ENCODE measurements at places on chromosomes 13 and 19. TPM values are rescaled to one million over a fixed set of nuclear protein-coding genes. Genes with fewer than 3 reads are reported as not detected.

- no peaks in the 10 kb centered on the region for H3K4me1 ChIP-seq
- no peak overlapping the region for H3K27ac ChIP-seq
- H3K4me3 ChIP-seq, result no peak overlapping the region
- DNase-seq, result no peak
- no peaks in the 10 kb centered on the region for H3K27me3 ChIP-seq
Observed at GRCh38 chr13:45590066-45590465, 25.5 kb downstream of the ERICH6B start.

GRCh38 chr19:31100981-31101380 is 248.3 kb downstream of the TSHZ3 start:
- H3K4me3 ChIP-seq, result no peak overlapping the region
- no peak for DNase-seq
- no peaks in the 10 kb centered on the region for H3K27me3 ChIP-seq
- H3K36me3 ChIP-seq, result no peaks in the 10 kb centered on the region
- no peaks in the 10 kb centered on the region for H3K4me1 ChIP-seq

DNA sequence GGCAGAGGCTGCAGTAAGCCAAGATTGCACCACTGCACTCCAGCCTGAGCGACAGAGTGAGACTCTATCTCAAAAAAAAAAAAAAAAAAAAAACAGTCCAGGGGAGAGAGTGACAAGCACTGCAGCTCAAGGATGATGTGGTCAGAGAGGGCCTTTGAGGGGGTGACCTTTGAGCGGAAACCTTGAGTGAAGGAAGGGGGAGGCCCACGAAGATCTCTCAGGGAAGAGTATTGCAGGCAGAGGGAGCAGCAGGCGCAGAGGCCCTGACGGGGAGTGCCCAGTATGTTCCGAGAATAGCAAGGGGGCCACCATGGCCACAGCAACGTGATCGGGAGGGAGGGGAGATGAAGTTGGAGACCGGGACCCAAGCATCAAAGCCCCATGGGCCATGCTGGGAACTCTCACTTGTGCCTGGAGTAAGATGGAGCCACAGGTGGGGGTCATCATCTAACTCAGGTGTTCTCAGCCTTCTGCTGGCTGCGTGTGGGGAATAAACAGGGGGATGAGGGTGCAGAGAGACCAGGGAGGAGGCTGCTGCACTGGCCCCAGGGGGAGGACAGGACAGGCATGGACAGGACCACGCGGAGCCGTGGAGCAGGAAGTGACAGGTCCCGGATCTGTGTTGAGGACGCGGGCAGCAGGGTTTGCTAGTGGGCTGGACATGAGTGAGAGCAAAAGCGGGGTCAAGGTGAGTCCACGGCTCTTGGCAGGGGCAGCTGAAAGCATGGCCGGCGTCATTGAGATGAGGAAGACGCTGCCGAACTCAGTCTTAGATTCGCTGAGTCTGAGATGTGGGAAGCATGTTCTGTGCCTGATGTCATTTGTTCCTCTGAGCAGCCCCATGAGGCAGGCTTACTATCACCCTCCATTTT is 60.4 kb downstream of the DPF1 start:
- no peaks in the 10 kb centered on the region for H3K4me1 ChIP-seq
- no peak for DNase-seq
- no peak overlapping the region for H3K4me3 ChIP-seq
- H3K27me3 ChIP-seq, result peaks cover 3% of the 10 kb centered on the region

- no peaks in the 10 kb centered on the region for H3K27me3 ChIP-seq
- H3K36me3 ChIP-seq, result no peaks in the 10 kb centered on the region
- no peak overlapping the region for H3K27ac ChIP-seq
- H3K4me1 ChIP-seq, result no peaks in the 10 kb centered on the region
- H3K4me3 ChIP-seq, result no peak overlapping the region
Observed at GRCh38 chr13:24147570-24147963, 13.0 kb upstream of the SPATA13 start.

KIR2DL3 gene
- polyA plus RNA-seq, result not detected

PALM3 gene
- not detected for polyA plus RNA-seq

DNA sequence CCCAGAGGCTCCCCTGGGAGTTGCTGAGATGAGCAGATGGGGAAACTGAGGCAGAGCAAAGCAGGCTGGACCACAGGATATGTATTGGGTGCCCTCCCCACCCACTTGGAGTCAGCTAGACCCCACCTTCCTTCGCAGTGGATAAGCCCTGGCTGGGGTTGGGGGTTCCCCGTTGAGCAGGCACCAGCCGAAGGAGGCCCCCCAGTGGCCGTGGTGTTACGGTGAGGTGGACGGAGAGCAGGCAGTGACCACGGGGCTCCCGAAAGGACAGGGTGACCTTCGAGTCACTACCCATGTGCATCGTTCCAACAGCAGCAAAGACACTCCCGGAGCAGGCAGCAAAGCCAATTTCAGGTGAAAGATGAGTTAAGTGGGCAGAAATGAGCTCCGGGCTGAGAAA is 62.4 kb upstream of the ADGRE5 start:
- H3K4me3 ChIP-seq, result no peak overlapping the region
- no peak overlapping the region for H3K27ac ChIP-seq
- no peaks in the 10 kb centered on the region for H3K4me1 ChIP-seq
- DNase-seq, result no peak

DNA sequence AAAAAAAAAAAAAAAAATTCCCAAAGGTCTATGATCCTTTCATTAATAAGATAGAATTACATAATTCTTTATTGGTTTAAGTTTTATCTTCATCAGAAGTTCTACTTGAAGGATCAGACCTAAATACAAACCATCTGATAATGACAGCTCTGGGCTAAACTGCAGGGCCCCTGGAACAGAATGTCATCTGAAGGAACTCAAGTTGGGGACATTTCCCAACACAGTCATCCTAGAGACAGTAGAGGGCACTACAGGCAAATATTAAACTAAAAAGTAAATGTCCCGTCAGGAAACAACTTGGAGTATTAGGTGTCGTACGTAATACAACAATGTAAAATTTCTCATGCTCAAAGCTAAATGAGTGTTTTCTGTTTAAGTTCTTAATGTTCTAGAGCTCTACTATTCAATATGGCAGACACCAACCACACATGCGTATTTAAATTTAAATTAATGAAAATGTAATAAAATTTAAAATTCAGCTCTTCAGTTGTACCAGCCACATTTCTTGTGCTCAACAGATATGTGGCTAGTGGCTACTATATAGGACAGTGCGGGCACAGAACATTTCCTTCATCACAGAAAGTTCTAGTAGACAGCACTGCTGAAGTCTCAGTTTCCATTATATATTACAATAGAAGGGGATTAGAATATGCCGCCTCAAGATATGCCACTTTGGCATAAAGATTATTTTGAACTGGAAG is 21.8 kb upstream of the NAXD start:
- H3K4me3 ChIP-seq, result no peak overlapping the region
- H3K27me3 ChIP-seq, result no peaks in the 10 kb centered on the region
- no peak overlapping the region for H3K27ac ChIP-seq
- H3K36me3 ChIP-seq, result no peaks in the 10 kb centered on the region

DNA sequence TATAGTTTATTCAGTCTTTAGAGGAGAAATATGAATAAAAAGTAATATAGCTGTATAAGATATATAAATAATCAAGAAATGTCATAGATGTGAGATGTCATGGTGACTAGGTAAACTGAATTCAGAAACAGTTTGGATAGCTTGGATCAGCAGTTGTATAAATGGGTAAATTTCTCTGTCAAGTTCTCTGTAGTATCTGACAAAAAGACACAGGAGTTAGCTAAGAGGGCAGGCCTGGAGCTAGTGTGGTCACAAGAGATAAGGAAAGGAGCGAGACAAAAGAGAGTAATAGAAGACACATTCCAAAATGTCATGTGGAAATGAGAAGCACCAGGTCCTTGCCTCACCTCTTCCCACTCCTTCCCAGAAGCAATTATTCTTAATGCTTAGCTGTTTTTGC is 349.0 kb downstream of the LMO7 start:
- no peak for DNase-seq
- H3K4me3 ChIP-seq, result no peak overlapping the region
- H3K36me3 ChIP-seq, result no peaks in the 10 kb centered on the region
- H3K27me3 ChIP-seq, result no peaks in the 10 kb centered on the region
- H3K27ac ChIP-seq, result no peak overlapping the region

LPAR2 gene
- polyA plus RNA-seq, result 0.08 TPM

CYP2A13 gene
- polyA plus RNA-seq, result not detected

- no peaks in the 10 kb centered on the region for H3K27me3 ChIP-seq
- no peak for DNase-seq
- H3K4me3 ChIP-seq, result no peak overlapping the region
- H3K4me1 ChIP-seq, result peaks cover 7% of the 10 kb centered on the region
- H3K27ac ChIP-seq, result no peak overlapping the region
Observed at GRCh38 chr19:7074705-7075282, 5.3 kb downstream of the ZNF557 start.

- H3K27ac ChIP-seq, result peak overlapping the region; percentile 72
- no peaks in the 10 kb centered on the region for H3K27me3 ChIP-seq
- H3K36me3 ChIP-seq, result peaks cover 18% of the 10 kb centered on the region
Observed at GRCh38 chr19:34316741-34317301, 48.2 kb upstream of the GPI start.

DNA sequence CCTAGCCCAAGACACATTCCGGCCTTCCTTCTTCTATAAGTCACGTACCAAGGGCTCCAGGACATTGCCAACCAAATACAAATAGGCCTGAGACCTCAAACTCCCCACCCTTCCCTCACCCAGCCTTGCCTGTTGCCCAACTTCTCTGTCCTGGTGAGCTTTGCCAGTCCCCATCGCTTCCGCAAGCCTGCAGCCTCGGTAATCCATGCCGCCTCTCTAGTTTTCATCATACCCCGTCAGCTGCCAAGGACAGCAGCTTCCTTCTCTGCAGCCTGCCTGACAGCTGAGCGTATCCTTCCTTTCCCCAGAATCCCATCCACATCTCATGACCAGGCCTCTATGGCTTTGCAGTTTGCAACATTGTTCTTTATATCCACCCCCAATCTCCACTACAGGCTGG is 36.6 kb upstream of the POMP start:
- H3K27me3 ChIP-seq, result no peaks in the 10 kb centered on the region
- H3K4me3 ChIP-seq, result no peak overlapping the region
- no peak overlapping the region for H3K27ac ChIP-seq

GRCh38 chr13:73129023-73129422 is 70.2 kb downstream of the KLF5 start:
- H3K4me3 ChIP-seq, result no peak overlapping the region
- no peaks in the 10 kb centered on the region for H3K36me3 ChIP-seq
- DNase-seq, result no peak
- H3K27ac ChIP-seq, result no peak overlapping the region
- no peaks in the 10 kb centered on the region for H3K27me3 ChIP-seq

PPP1R13L gene
- 1.9 TPM for polyA plus RNA-seq

GRCh38 chr19:12784871-12785430 is 6.3 kb upstream of the JUNB start:
- no peak for DNase-seq
- no peak overlapping the region for H3K4me3 ChIP-seq
- no peaks in the 10 kb centered on the region for H3K36me3 ChIP-seq
- no peaks in the 10 kb centered on the region for H3K27me3 ChIP-seq

- no peak within 1 kb of the TSS for H3K4me3 ChIP-seq
- no peak for DNase-seq
- peaks cover 6% of the 10 kb centered on the region for H3K27me3 ChIP-seq
- no peak within 1 kb of the TSS for H3K27ac ChIP-seq
- H3K36me3 ChIP-seq, result no peaks in the 10 kb centered on the region
Observed at GRCh38 chr19:14674764-14675163, at the start of gene ADGRE3. ADGRE3 (minus strand) TSS chr19:14674844; CDS start chr19:14674770, 74 bp downstream.

DNA sequence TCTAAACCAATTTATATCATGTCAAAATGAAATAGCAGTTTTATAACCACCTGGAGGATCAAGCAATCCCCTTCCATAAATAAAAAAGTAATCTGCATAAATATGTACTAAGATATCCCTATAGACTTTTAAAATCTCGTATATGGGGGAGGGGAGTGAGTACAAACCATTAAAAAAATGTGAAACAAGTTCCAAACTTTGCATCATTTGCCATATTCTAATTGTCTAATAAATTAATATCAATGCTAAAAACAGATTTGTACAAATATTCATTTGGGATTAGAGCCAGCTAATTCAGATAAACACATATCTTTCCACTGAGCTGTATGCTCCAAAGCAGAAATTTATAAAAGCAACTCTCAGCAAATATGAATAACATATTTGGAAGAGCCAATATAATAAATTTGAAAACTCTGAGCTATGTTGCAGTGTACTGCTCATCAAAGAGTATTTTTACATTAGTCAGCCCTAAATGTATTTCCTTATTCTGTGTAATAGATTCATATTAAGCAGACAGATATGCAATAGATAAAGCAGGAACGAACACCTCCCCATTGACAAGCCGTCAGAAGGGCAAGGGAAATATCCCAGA is 970.2 kb downstream of the EFNB2 start:
- no peaks in the 10 kb centered on the region for H3K27me3 ChIP-seq
- no peaks in the 10 kb centered on the region for H3K4me1 ChIP-seq
- no peak for DNase-seq
- no peak overlapping the region for H3K27ac ChIP-seq
- no peak overlapping the region for H3K4me3 ChIP-seq

GRCh38 chr19:4807188-4807587 is 15.7 kb downstream of the FEM1A start:
- no peak overlapping the region for H3K27ac ChIP-seq
- DNase-seq, result peak; percentile 33
- H3K4me1 ChIP-seq, result peaks cover 9% of the 10 kb centered on the region
- H3K36me3 ChIP-seq, result no peaks in the 10 kb centered on the region
- H3K27me3 ChIP-seq, result no peaks in the 10 kb centered on the region
- H3K4me3 ChIP-seq, result no peak overlapping the region

DNA sequence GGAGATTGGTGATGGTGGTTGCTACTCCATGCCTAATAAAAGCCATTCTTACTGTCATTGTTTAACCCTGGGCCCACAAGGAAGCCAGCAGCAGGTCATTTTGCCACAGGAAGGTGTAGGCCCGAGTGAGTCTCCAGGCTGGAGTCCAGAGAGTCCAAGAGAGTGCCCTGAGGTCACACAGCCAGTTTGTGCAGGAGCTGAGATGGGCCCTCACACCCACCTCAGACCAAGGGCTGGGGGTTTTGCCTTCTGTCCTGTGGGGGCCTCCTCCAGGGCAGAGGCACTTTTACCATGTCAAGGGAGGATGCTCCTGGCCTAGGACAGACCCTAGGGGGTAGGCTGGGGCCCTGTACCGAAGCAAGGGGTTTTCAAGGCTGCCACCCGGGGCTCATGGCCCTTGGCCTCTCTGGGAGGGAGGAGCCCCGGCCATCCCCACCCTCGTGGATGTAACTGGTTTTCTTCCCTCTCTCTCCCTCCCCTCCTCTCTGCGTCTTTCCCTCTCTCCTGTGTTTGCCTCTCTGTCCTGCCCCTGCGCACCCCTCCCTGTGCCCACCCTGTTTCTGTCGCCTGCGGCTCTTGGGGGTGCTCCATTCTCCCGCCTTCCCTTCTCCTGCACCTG is 8.0 kb downstream of the CYTH2 start:
- no peaks in the 10 kb centered on the region for H3K27me3 ChIP-seq
- H3K36me3 ChIP-seq, result no peaks in the 10 kb centered on the region
- H3K27ac ChIP-seq, result no peak overlapping the region
- H3K4me3 ChIP-seq, result no peak overlapping the region

- DNase-seq, result peak; percentile 89
- H3K4me3 ChIP-seq, result peak overlapping the region; percentile 68
- H3K36me3 ChIP-seq, result no peaks in the 10 kb centered on the region
- H3K27ac ChIP-seq, result peak overlapping the region; percentile 92
Observed at GRCh38 chr19:40433391-40434216, 7.8 kb upstream of the SERTAD1 start.

GRCh38 chr13:36512771-36513170 is 80.5 kb downstream of the CCNA1 start:
- no peaks in the 10 kb centered on the region for H3K27me3 ChIP-seq
- H3K4me1 ChIP-seq, result no peaks in the 10 kb centered on the region
- H3K4me3 ChIP-seq, result no peak overlapping the region
- H3K36me3 ChIP-seq, result no peaks in the 10 kb centered on the region
- no peak for DNase-seq

GRCh38 chr19:35154525-35155406 is at the start of gene FXYD5:
FXYD5 (plus strand) TSS chr19:35154735; CDS start chr19:35155551, 816 bp downstream.
- peaks cover 14% of the 10 kb centered on the region for H3K36me3 ChIP-seq
- DNase-seq, result peak; percentile 74
- H3K27ac ChIP-seq, result peak within 1 kb of the TSS; percentile 36
- peak within 1 kb of the TSS; percentile 63 for H3K4me3 ChIP-seq
- no peaks in the 10 kb centered on the region for H3K4me1 ChIP-seq
